Stimulated activated CD8-positive, alpha-beta memory T cell treated with anti-CD3 and anti-CD28 coated beads, Interleukin-15, amount 100 ng/mL, for 24 hours (primary cell): ENCODE measurements at places on chromosomes 6 and 20.

DNA sequence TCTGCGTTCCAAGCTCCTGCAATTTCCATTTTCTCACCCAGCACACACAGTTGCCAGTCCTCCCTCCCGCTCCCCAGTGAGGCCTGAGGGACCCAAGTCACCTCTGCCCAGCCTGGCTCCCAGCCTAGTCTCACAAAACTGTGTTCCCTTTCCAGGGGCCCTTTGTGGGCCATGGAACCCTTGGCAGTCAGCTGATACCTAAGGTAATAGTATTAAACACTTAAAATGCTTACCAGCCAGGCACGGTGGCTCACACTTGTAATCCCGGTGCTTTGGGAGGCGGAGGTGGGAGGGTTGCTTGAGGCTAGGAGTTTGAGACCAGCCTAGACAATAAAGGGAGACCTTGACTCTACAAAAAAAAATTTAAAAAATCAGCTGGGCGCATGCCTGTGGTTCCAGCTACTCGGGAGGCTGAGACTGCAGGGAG, 3.2 kb upstream of the RBM38 start:
- DNase-seq, result no peak

- no peak for DNase-seq
These were observed 85.6 kb downstream of the PFDN4 start for GRCh38 chr20:54293526-54293925.

- DNase-seq, result no peak
These were observed 84.2 kb upstream of the ARG1 start for GRCh38 chr6:131488780-131489179.

- no peak for DNase-seq
These were observed 196.5 kb downstream of the ARHGAP18 start for GRCh38 chr6:129513471-129513870.
